ENCODE measurements at places on chromosomes 12 and 14. TPM values are rescaled to one million over a fixed set of nuclear protein-coding genes. Genes with fewer than 3 reads are reported as not detected.
A peak's percentile ranks its signal among the peaks of the same experiment; 100 is the strongest.

DNA sequence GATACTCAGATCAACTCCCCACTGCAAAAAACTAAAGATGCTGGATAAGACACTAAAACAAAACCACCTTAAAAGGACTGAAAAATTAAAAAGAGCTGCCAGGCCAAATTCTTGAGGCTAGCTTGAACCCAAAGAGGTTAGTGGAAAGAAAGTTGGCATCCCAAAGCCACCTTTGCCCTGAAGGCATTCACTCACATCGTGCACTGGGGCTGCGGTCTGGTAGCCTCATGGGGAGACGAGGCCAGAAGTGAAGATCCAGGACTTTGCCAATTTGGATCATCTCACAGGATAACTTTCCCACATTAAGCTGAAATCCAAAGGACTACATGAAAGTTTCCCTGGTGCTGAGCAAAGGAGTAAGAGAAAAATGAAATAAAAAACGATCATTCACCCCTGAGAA is 63.9 kb downstream of the EFCAB11 start:
- H3K36me3 ChIP-seq: peaks cover 2% of the 10 kb centered on the region
- H3K4me3 ChIP-seq: no peak overlapping the region
- no peak for DNase-seq

- no peak for DNase-seq
- no peaks in the 10 kb centered on the region for H3K36me3 ChIP-seq
- no peaks in the 10 kb centered on the region for H3K27me3 ChIP-seq
- H3K27ac ChIP-seq: no peak overlapping the region
- no peak overlapping the region for H3K4me3 ChIP-seq
Measured at GRCh38 chr12:82448911-82449578, 90.7 kb downstream of the METTL25 start.

DNA sequence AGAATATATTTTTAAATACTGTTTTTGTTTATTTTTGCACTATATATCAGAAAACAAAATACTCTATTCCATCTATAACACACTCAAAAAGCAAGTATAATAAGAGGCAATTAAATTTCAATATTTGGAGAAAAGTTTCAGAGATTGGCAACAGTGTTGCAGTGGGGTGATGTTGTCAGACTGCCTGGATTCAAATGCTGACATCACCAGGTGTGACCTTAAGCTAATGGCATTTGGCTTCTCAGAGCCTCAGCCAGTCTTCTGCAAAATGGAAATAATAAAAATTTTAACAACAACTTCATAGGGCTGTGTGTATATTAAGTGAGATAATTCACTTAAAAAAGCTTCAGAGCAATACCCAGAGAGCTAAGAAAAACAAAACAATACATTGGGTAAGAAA is 74.7 kb downstream of the TMTC1 start:
- 0 out of 2 replicates have a peak overlapping the region, but pooled peaks have one; percentile 54 for H3K27ac ChIP-seq
- no peak overlapping the region for H3K4me3 ChIP-seq
- H3K27me3 ChIP-seq: no peaks in the 10 kb centered on the region
- no peak for DNase-seq

The ANKRD33 gene
- 1.7 TPM for total RNA-seq

The FOXN4 gene
- 0.37 TPM for total RNA-seq

The SLC38A4 gene
- total RNA-seq: 12.6 TPM

The PLEKHD1 gene
- total RNA-seq: 1.0 TPM

The SPX gene
- total RNA-seq: 0.76 TPM

The TBX5 gene
- total RNA-seq: 0.21 TPM

All from WTC11 (cell line).